H7 (cell line): ENCODE measurements at places on chromosomes 1 and 21. TPM values are rescaled to one million over a fixed set of nuclear protein-coding genes. Genes with fewer than 3 reads are reported as not detected.

DNA sequence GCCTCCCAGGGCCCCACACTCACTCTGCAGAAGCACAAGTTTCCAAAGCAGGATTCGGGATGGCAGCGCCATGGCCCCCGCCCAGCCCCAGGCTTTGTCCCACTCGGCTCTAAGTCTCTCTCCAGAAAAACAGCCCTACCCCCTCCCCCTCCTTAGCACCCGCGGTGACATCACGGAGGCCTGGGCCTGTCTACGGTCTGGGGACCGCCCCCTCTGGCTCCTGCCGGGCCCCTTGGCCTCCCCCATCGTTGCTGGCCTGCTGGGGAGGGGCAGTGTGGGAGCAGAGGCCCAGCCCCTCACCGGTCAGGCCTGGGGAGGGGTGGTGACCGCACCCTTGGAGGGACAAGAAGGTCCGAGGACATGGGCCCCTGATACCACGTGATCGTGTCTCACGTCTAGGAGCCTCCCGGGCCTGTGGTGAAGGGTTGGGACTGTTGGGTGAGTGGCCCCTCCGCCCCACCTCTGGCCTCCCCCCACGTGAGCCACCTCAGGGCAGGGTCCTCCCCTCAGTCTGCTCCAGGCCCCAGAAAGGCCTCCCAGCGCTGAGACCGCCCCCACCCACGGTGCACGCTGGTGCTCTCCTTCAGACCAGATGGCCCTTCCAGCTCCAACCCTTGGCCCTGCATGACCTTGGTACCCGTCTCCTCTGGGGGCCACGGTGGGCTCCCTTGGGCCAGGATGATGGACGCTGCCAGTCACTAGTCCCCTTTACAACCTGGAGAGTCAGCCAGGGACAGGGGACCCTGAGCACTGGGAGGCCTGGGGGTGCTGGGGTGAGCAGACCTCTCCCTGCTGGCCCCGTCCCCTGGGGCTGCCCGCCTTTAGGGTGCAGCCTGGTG, at the start of gene MXRA8:
Gene MXRA8 (minus strand): TSS at position 123 of the 839 bp plus-strand sequence. CDS start 51 bp downstream, at position 72.
- DNase-seq = peak; percentile 94

CIART gene
- 5.3 and 10.6 TPM in 2 replicates for total RNA-seq

SLC16A4 gene
- total RNA-seq = 0.41 and 0.42 TPM in 2 replicates

DNA sequence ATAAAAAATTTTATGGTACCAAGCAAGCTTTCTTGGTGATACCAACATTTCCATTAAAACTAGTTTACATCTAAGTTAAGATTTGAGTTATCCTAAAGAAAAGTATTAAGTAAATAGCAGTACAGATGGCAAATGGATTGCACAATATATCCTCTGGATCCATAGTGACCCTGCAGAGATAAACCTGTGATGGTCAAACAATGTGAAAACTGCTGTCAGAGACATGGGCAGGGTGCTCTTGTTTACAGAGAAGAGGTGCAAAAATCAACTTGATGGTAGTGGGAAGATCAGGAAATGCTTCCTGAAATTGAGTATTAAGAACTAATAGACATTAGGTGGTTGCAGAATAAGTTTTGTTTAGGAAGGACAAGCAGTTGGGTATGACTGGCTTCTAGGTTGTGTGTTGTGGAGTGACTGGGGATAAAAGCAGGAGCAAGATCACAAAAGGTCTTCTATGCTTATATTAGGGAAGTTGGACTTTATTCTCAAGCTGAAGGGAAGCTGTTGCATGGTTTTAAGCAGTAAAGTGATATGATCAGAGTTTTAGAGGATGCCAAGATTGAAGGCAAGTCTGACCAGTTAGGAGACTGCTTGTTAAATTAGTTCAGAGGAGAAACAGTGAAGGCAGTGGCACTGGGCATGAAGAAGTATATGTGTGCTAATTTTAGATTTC, 9.9 kb downstream of the TTC3 start:
- no peak for DNase-seq

DNA sequence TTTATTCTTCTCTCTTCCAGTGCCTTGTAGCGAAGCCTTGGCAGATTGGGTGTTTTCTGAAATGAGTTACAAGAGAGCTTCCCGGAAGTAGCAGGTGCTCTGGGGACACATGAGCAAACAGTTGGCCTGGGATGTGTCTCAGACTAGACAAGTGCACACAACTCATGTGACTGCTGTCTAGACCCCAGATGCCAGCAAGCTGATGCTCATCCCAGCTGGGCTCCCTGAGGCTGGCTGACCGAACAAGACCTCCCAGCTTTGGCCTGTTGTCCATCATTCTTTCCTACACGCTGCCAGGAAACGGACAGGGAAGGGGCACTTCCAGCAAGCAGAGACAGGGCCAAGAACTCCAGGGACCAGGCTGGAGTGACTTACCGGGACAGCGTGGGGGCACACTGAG, 18.7 kb upstream of the CSF1 start:
- no peak for DNase-seq

- no peak for DNase-seq
Measured at GRCh38 chr1:209893751-209894150, 44.3 kb upstream of the SYT14 start.

DNA sequence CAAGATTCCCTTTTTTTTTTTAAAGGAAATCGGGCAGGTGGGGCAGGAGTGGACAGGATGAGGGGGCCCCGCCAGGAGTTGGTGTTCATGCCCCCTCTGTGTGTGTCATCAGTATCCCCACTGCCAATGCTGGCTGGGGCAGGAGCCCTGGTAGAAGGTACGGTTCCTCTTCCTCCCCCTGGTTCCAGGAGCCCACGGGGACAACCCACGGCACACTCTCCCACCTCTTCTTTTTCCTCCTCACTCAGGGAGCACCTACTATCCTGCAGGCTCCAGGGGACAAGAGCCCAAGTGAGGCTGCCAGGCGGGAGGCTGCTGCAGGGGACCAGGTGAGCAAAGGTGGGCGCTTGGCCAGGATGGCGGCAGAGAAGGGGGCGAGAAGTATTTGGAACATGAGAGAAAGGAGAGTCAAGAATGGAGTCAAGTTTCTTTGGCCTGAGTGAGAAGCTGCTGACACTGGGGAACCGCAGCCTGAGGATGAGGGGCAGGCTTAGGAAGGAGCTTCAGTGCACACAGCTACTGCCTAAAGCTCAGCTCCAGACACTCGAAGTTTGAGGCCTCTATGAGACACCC, 26.5 kb downstream of the ECE1 start:
- no peak for DNase-seq

DNA sequence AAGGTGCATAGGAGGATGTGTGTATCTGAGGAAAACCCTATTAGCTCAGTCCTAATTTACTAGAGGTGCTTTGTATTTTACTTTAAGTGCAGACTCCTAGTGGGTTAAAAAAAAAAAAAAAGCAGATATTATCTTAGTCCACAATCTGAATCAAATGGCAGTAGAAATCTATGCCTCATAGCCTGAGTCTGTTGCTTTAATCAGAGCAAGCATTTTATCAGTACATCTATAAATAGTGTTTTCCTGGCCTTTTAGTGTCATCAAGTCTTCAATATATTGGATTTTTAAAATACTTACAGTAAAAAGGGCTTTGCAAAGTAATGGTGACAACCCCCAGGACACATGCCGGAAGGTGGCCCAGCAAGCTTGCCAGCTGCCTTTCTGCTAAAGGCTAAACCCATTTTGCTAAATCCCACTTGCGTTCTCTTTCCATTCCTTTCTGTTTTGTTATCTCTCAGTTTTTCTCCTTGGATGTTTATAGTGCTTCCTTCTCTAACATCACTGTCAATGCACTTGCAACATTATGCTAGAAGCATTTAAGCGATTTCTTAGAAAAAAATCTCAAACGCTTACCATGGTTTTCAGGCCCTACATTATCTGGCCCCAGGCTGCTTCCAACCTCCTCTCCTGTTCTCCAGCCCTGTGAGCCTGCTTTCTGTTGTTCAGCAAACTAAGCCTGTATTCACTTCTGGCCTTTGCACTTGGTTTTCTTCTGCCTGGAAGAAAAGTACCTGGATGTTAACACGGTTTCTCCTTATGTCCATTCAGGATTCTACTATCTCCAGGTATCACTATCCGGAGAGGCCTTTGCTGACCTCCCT, 206.3 kb downstream of the PDE4B start:
- no peak for DNase-seq

DNA sequence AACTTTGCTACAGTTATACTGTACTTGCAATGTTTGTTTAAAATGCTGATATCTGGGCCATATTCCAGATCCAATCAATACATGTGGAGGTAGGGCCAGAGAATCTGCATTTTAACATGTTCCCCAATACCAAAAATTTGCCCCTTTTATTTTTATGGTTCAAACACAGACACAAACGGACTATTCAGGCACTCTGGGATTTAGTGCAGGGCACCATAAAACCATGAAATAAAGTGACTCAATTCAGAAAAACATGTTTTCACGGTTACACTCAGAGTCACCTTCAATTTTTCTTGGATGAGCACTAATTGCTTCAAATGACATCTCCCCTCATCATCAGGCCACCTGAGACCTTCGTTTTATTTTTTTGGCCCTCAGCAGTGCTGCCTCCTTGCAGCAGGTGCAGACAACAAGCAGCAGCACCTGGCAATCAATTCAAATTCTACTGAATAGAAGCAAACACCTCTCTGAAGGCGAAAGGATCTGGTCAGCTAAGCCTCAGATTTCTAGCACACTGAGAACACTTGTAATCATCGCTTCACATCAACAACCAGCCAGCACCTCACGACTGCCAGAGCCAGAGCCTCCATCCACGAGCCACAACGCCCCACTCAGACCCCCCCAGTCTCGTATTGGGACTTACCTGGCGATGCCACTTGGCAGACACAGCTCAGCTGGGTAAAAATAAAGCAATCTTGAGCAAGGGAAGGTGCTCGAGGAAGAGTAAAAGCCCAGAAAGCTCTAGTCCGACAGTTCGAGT, 1.1 kb downstream of the ERO1B start:
- peak; percentile 48 for DNase-seq

NOTCH2 gene
- total RNA-seq = 52.4 and 60.4 TPM in 2 replicates

- DNase-seq = no peak
Measured at GRCh38 chr1:231465051-231465450, 43.0 kb upstream of the EGLN1 start.

DNA sequence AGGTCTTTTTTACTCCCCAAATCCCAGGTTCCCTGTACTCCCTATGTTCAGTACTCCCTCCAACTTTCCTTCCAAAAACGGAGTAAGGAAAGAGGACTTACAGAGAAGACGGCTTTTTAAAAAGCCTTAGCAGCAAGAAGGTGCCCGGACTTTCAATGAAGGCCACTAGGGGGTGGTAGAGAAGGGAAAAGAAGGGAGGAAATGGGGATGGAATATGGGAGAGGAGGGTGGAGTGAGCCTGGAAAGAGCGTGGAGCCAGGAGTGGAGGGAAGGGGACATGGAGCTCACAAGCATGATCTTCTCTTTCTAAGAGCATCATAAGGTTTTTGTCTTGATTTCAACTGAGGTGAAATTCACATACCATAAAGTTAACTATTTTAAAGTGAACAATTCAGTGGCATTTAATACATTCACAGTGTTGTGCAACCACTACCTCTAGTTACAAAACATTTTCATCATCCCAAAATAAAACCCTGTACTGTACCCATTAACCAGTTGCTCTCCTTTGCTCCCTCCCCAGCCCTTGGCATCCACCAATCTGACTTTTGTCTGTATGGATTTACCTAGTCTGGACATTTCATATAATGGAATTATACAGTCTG, 129.9 kb downstream of the ZNF281 start:
- peak; percentile 76 for DNase-seq

MX2 gene
- 0.45 and 2.1 TPM in 2 replicates for total RNA-seq

GRCh38 chr1:65668368-65668767, 124.3 kb upstream of the PDE4B start:
- DNase-seq = no peak

DNA sequence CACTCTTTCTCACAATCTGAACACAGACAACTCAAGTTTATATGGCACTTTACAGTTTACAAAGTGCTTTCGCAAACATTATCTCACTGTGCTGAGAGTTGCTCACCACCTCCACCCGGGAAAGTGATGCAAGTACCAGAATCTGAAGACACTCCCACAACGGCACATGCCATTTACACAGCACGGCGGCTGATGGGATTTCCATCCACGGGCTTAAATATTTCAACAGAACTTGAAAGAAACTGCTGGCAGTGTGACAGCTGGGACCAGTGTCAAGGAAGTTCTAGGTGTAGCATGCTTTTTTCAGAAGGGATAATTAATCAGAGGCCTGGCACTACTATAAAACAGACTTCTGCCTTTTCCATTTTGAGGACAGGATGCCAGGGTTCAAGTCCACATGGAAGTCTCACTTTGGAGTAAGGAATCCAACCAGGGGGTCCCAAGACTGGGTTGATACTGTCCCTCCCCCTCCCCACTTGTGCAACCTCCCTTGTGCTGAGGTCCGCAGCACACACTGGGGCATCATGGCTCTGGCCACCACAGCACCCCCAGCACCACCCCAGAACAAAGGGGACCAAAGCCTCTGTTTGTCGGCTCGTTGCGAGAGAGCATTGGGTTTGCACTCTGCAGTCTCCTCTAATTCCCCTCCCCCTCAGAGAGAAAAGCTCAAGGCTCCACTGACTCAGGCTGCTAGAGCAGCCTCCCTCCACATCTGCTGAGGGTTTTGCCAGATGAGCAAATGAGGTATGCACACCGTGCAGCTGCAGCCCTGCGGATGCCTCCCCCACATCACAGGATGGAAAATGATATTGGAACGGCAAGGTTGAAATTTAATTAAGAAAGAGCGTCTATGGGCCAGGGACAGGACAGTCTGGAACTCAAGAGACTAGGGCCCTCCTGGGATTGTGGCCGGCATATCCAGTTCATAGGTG, 154.9 kb downstream of the TGFBR3 start:
- DNase-seq = no peak

DNA sequence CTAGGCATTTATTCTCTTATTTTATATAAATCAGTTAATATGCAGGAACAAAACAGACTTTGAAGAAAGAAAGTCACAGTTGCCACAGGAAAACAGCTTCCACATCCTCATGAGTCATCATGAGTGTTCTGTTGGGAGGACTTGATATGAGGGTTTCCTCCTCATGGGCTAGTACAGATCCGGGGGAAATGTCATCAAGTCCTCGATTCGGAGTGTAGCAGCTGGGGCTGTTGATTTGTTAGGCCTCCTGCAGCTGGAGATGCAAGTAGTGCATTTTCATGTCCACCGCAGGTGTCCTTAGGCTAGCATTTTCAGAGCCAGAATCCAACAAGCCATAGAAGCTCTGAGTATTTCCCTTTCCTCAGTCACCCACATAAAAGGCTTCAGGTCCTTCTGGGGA, 36.7 kb downstream of the ADAM30 start:
- DNase-seq = no peak

DNA sequence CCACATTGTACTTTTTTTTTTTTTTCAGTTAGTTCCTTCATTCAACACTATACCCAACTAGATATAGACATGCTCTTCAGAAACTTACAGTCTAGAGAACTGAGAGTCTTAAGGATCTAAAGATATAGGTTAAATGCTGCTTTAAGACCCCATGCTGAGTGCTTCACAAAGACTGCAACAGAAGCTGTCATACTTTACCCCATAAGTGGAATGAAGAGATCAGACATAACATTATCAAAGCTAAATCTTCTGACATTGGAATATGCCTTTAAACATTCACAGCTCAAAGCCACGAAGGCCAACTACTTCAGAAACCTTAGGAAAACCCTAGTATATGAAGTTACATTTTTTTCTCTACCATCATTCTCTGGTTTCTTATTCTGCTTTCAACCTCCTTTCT, 666.4 kb downstream of the KCNT2 start:
- DNase-seq = no peak

KRTAP11-1 gene
- not detected in 2 replicates for total RNA-seq

OLFM3 gene
- 0.04 and 1.1 TPM in 2 replicates for total RNA-seq

- no peak for DNase-seq
Measured at GRCh38 chr1:221961532-221962292, 219.8 kb upstream of the DUSP10 start.

GRCh38 chr1:62573675-62574074, 23.6 kb upstream of the ANGPTL3 start:
- no peak for DNase-seq

ID3 gene
- total RNA-seq = 149 and 160 TPM in 2 replicates

VWA5B1 gene
- 0.10 and 0.26 TPM in 2 replicates for total RNA-seq
